Esophagus squamous epithelium (tissue), 5 donors: ENCODE measurements at places on chromosomes 4 and X. TPM values are rescaled to one million over a fixed set of nuclear protein-coding genes. Genes with fewer than 3 reads are reported as not detected.

Gene PDLIM3
- total RNA-seq: 13.9 TPM

Gene PRDM8
- 0.11 TPM for total RNA-seq

Gene PDGFC
- 22.1 TPM for total RNA-seq

Gene UCP1
- total RNA-seq: not detected

Gene RTL9
- total RNA-seq: not detected

Gene PPP1R2C
- not detected for total RNA-seq

Gene FRYL
- 50.0 TPM for total RNA-seq

Gene MAGEE2
- not detected for total RNA-seq

Gene RASL11B
- total RNA-seq: 0.15 TPM

GRCh38 chr4:48315728-48316630 is 25.4 kb upstream of the SLAIN2 start:
- H3K4me1 ChIP-seq: no peaks in the 10 kb centered on the region
- H3K4me3 ChIP-seq: no peak overlapping the region
- no peak for DNase-seq
- H3K27ac ChIP-seq: no peak overlapping the region
- H3K36me3 ChIP-seq: no peaks in the 10 kb centered on the region

DNA sequence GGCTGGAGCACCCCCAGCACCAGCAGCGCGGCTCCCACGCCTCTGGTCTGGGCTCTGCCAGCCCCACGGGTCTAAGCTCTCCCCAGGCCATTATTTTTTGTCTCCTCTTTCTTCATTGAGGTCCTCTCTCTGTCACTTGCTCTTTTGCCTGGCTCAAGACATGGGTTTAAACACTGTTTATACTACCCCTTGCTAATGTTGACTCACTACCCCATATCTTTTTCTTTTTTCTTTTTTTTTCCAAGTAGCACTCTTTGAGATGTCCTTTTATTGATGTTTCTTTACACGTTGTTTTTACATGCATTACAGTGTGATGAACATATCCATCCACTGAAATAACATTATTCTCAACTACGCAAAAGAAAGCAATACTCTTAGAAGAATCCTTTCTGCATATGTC is 1.7 kb upstream of the ERVMER34-1 start:
- DNase-seq: no peak
- H3K36me3 ChIP-seq: no peaks in the 10 kb centered on the region
- peaks cover 10% of the 10 kb centered on the region for H3K4me1 ChIP-seq

DNA sequence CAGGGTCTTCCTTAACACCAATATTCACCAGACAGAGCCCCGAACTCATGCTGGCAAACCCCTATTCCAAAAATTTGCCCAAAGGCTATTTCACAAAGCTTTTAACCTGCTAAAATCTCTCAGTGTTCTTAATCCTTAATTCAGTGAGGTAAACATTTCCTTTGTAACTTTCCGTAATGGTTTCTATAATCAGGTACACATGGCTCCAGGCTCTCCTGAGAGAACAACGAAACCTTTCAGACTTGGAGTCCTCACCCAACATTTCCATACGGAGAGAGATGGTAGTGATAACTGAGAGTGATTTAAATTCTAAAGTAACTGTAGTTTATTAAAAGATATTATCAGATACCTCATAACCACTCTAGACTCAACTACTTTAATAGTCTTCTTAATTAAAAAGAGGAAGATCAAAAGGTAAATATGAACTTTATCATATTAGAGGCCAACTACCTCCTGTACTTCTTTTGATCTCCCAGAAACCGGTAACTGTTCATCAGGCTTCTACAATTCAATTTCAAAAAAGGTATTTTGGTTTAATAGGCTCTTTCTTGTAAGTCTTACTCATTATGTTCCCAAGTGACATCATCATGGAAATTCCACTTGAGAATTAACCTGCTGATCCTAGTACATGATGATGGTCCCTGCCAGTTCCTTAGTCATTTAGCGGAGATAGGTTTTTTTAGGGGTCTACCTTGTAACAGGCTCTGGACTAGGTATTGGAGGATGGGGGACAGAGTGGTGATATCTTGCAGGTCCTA is 91.4 kb upstream of the UCP1 start:
- peaks cover 92% of the 10 kb centered on the region for H3K36me3 ChIP-seq
- H3K27ac ChIP-seq: no peak overlapping the region
- no peak overlapping the region for H3K4me3 ChIP-seq
- no peaks in the 10 kb centered on the region for H3K27me3 ChIP-seq
- H3K4me1 ChIP-seq: no peaks in the 10 kb centered on the region

DNA sequence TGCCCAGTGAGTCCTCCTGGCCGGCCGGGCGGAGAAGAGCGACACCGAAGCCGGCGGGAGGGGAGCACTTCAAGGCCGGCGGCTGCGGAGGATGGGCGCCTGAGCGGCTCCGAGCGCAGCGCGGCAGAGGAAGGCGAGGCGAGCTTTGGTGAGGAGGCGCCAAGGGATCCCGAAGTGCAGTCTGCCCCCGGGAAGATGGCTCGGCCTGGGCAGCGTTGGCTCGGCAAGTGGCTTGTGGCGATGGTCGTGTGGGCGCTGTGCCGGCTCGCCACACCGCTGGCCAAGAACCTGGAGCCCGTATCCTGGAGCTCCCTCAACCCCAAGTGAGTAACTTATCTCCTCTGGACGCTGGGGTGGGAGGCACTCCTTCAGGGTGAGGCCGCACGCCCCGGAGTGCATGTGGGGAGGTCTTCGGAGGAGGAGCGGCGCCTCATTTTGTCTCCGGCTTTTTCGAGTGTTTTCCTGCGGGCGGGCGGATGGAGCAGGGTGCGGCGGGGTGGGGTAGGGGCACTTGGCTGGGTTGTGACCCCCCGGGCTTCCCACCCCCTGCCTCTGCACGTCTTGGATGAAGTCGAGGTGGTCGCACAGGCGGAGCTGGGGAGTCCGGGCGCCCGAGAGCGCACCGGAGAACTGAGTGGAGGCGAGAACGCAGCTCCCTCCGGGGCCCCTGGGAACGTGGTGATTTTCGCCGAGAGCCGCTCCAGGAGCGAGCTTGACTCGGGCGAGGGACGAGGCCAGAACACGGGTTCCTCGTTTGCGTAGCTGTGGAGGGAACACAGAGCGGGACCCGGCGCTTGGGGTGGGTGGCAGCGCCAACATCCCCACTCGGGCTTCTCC is 979 bp downstream of the EFNB1 start:
- no peak for DNase-seq
- H3K4me3 ChIP-seq: peak overlapping the region; percentile 79
- no peaks in the 10 kb centered on the region for H3K36me3 ChIP-seq
- peak overlapping the region; percentile 92 for H3K27ac ChIP-seq
- H3K27me3 ChIP-seq: peaks cover 3% of the 10 kb centered on the region

GRCh38 chr4:104494822-104495559 is at the start of gene CXXC4:
TSS of gene CXXC4 (minus strand) at chr4:104494894. CDS start at chr4:104491802, 3,092 bp downstream.
- peak within 1 kb of the TSS; percentile 68 for H3K27ac ChIP-seq
- no peaks in the 10 kb centered on the region for H3K27me3 ChIP-seq
- H3K36me3 ChIP-seq: no peaks in the 10 kb centered on the region
- H3K4me1 ChIP-seq: no peaks in the 10 kb centered on the region

- no peak overlapping the region for H3K4me3 ChIP-seq
- no peaks in the 10 kb centered on the region for H3K4me1 ChIP-seq
These were observed 190.0 kb upstream of the EMCN start for GRCh38 chr4:100707786-100708185.

DNA sequence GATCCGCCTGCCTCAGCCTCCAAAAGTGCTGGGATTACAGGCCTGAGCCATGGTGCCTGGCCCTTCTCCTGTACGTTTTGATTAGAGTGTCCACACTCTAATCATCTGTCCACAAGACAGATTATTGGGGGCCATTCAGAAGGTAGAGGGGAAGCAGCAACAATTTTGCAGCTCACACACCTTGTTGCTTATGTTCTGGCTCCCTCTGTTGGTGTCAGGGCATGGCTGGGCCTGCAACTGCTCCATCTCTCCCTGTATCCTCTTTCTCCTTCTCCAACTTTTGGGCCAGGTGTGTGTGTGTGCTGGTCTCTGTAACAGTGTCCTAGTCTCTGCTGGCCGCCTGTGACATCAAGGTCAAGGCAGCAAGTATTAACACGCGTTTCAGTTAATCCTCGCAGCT is 125.5 kb upstream of the MBNL3 start:
- no peak overlapping the region for H3K4me3 ChIP-seq
- H3K27me3 ChIP-seq: no peaks in the 10 kb centered on the region
- DNase-seq: no peak
- no peaks in the 10 kb centered on the region for H3K36me3 ChIP-seq

DNA sequence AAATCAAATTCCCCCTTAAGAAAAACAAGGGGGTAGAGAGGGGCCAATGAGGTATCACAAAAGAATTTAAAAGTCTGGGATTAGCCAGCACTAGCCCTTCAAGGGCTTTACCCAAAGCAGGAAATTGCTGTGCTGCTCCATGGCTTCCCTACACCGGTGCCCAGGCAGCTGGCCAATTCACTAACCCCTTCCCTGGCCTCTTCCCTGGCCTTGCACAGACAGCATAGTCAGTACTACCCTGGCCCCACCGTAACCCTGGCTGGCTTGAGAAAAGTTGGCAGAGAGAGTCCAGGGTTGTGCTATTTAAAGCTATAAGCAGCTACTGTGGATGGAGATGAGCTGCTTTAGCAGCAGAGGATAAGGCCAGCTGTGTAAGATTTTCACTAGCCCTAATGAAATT is 43.1 kb downstream of the ADAMTS3 start:
- H3K4me3 ChIP-seq: no peak overlapping the region
- DNase-seq: no peak
- H3K27me3 ChIP-seq: no peaks in the 10 kb centered on the region
- no peaks in the 10 kb centered on the region for H3K36me3 ChIP-seq
- peaks cover 9% of the 10 kb centered on the region for H3K4me1 ChIP-seq

GRCh38 chr4:154597798-154598774 is 7.5 kb upstream of the FGA start:
- no peaks in the 10 kb centered on the region for H3K36me3 ChIP-seq
- H3K27ac ChIP-seq: no peak overlapping the region
- no peaks in the 10 kb centered on the region for H3K27me3 ChIP-seq

GRCh38 chrX:151563449-151563848 is at the start of gene PASD1:
TSS of gene PASD1 (plus strand) at chrX:151563675. CDS start at chrX:151601554, 37,879 bp downstream.
- no peak within 1 kb of the TSS for H3K27ac ChIP-seq
- H3K4me1 ChIP-seq: no peaks in the 10 kb centered on the region
- H3K36me3 ChIP-seq: no peaks in the 10 kb centered on the region
- no peak for DNase-seq
- no peak within 1 kb of the TSS for H3K4me3 ChIP-seq
- no peaks in the 10 kb centered on the region for H3K27me3 ChIP-seq

- no peaks in the 10 kb centered on the region for H3K4me1 ChIP-seq
- H3K27ac ChIP-seq: no peak overlapping the region
- DNase-seq: no peak
- H3K27me3 ChIP-seq: no peaks in the 10 kb centered on the region
- no peak overlapping the region for H3K4me3 ChIP-seq
These were observed 283.8 kb upstream of the ARSJ start for GRCh38 chr4:114263233-114263632.

- no peak overlapping the region for H3K27ac ChIP-seq
- no peak for DNase-seq
- no peaks in the 10 kb centered on the region for H3K4me1 ChIP-seq
- H3K27me3 ChIP-seq: no peaks in the 10 kb centered on the region
- H3K36me3 ChIP-seq: no peaks in the 10 kb centered on the region
These were observed 238.7 kb downstream of the GASK1B start for GRCh38 chr4:157934151-157934550.

DNA sequence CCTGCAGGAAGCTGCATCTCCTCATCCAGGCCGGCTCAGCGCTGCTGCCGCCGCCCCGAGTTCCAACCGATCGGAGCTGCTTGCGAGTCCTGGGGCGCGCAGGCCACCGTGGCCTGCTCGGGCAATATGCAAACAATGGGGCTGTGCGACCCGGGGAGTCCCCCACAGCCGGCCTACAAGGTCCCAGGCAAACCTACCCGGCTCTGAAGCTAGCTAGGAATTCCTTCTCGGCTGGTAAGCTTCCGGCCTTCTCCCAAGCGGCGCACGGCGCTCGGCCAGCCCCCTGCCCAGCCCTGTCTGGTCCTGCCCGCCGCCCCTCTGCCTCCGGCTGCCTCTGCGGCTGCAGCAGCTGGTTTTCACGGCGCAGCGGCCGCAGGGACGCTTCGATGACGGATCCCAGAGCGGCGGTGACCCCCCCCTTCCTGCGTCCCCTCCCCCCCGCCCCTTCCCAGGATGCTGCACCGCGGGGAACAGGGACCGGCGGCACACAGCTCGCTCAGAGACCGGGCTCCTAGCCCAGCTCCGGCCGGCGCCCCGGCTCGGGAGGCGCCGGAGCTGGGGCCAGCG is 59.4 kb downstream of the TSC22D3 start:
- H3K27me3 ChIP-seq: no peaks in the 10 kb centered on the region
- H3K36me3 ChIP-seq: peaks cover 27% of the 10 kb centered on the region
- peak overlapping the region; percentile 95 for H3K27ac ChIP-seq
- peaks cover 12% of the 10 kb centered on the region for H3K4me1 ChIP-seq

- no peak overlapping the region for H3K27ac ChIP-seq
- DNase-seq: peak; percentile 1
- H3K4me1 ChIP-seq: no peaks in the 10 kb centered on the region
These were observed 126.5 kb downstream of the KIT start for GRCh38 chr4:54784161-54784671.

- DNase-seq: no peak
- no peak overlapping the region for H3K4me3 ChIP-seq
- H3K4me1 ChIP-seq: peaks cover 8% of the 10 kb centered on the region
- H3K36me3 ChIP-seq: no peaks in the 10 kb centered on the region
These were observed 49.9 kb upstream of the MND1 start for GRCh38 chr4:153294631-153295030.

DNA sequence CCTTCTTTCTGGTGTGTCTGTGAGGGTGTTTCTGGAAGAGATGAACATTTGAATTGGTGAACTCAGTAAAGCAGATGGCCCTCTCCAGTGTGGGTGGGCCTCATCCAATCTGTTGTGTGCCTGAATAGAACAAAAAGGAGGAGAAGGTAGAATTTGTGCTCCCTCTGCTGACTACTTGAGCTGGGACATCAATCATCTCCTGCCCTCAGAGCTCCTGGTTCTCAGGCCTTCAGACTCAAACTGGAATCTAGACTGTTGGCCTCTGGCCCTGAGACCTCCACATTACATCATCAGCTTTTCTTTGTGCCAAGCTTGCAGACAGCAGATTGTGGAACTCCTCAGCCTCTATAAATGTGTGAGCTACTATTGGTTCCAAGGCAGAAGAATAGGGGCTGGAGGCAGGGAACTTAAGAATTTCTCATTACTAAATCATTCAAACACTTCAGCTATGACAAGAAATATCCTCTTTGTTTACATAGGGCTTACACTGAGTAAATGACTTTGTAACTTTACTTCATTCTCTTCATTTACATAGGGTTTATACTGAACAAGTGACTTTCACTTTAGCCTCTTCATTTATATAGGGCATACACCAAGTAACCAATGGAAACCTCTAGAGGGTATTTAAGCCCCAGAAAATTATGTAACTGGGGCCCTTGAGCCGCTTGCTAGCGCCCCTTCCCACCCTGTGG is 86.9 kb upstream of the NWD2 start:
- H3K36me3 ChIP-seq: no peaks in the 10 kb centered on the region
- H3K27ac ChIP-seq: no peak overlapping the region
- no peaks in the 10 kb centered on the region for H3K4me1 ChIP-seq
- no peak for DNase-seq

DNA sequence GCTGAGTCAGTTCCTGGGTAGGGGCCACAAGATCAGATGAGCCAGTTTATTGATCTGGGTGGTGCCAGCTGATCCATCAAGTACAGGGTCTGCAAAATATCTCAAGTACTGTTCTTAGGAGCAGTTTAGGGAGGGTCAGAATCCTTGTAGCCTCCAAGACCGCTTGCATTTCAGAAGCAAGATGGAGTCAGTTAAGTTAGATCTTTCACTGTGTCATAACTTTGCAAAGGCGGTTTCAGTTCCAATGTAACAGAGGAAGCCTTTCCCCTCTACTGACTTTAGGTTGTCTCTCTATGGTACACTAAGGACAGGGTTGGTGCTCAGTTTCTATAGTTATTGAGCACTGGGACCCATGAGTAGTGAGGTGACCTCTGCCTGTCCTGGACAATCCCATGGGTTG is 127.3 kb upstream of the WDR1 start:
- no peak overlapping the region for H3K4me3 ChIP-seq
- no peak for DNase-seq
